Spleen (tissue), 13 donors: ENCODE measurements at places on chromosomes 4 and X. TPM values are rescaled to one million over a fixed set of nuclear protein-coding genes. Genes with fewer than 3 reads are reported as not detected.

GRCh38 chr4:121977251-121978171, 25.7 kb upstream of the TRPC3 start:
- H3K4me3 ChIP-seq = no peak overlapping the region
- no peaks in the 10 kb centered on the region for H3K36me3 ChIP-seq
- H3K27ac ChIP-seq = peak overlapping the region; percentile 14
- H3K27me3 ChIP-seq = no peaks in the 10 kb centered on the region
- no peaks in the 10 kb centered on the region for H3K4me1 ChIP-seq
- no peak for DNase-seq

DNA sequence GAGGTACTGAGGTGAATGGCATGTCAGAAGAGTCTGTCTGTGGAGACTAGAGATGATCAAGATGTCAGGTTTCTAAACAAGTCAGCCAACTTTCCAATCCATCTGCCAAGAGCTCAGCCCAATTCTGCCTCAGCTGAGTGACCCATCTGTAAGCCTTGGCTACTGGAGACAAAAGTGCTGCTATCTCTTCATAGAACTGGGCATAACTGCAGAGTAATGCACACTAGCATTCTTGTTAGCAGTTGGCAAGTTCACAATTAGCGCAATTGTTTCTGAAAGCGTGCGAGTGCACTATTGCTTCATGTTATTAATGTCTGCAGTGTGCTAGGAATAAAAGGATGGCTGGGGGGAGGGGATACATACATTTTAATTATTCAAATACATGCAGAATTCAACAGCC, 32.9 kb upstream of the SH3D19 start:
- no peaks in the 10 kb centered on the region for H3K27me3 ChIP-seq
- H3K4me1 ChIP-seq = no peaks in the 10 kb centered on the region
- H3K4me3 ChIP-seq = no peak overlapping the region
- H3K36me3 ChIP-seq = no peaks in the 10 kb centered on the region
- no peak for DNase-seq

GRCh38 chr4:3294401-3295241, 1.8 kb downstream of the RGS12 start:
- peaks cover 9% of the 10 kb centered on the region for H3K27me3 ChIP-seq
- peak; percentile 73 for DNase-seq
- H3K4me3 ChIP-seq = no peak overlapping the region
- peaks cover 47% of the 10 kb centered on the region for H3K4me1 ChIP-seq
- no peak overlapping the region for H3K27ac ChIP-seq

GRCh38 chrX:75303795-75304194, 29.9 kb downstream of the UPRT start:
- no peak for DNase-seq
- no peaks in the 10 kb centered on the region for H3K4me1 ChIP-seq
- peaks cover 12% of the 10 kb centered on the region for H3K36me3 ChIP-seq

Gene SOX3
- total RNA-seq = not detected

DNA sequence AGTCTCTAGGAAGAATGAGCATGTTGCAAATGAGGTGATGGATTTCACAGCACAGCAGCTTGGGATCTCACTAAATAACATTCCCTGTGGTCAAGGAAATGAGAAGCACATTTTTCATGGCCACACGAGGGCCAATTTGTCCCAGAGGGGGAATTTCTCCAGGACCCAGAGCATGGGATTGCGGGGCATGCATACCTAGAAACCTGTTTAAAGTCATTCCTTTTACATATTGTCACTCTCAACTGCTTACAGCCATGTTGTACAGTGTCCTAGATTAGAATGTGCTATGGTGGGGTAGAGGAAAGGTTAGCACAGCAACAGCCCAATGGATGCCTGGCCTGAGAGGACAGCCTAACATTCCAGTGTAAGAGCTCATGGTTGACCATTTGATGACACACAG, 37.4 kb upstream of the NLGN4X start:
- no peak for DNase-seq
- no peaks in the 10 kb centered on the region for H3K36me3 ChIP-seq
- H3K27ac ChIP-seq = no peak overlapping the region
- H3K27me3 ChIP-seq = no peaks in the 10 kb centered on the region
- H3K4me3 ChIP-seq = no peak overlapping the region
- no peaks in the 10 kb centered on the region for H3K4me1 ChIP-seq

GRCh38 chrX:17082831-17083230, 136.4 kb downstream of the REPS2 start:
- no peaks in the 10 kb centered on the region for H3K36me3 ChIP-seq
- H3K27ac ChIP-seq = no peak overlapping the region
- no peak overlapping the region for H3K4me3 ChIP-seq
- no peaks in the 10 kb centered on the region for H3K4me1 ChIP-seq
- DNase-seq = no peak

DNA sequence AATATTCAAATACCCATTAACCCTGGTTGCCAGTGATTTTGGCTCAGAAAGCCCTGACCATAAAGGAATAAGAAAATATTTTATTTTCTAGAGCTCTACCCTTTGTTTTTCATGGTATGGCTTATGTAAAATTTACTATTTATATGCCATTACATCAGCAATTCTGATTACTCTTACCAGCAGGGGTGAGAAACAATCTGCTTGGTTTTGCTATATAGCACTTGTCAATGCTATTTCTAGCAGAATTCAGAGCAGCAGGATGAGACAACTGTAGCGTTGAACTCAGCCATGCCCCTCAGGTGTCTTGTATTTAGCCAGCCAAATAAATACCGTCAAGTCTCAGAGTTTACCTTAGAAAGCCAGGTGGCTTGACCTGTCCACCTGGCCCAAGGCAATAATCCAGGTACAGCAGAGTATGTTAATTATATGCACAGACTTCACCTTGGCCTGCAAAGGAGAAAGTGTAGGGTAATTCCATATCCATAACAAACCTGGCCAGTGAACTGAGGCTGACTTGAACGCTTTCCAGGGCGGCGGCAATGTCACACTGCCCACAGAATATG, 1303.5 kb downstream of the RAPGEF2 start:
- no peak overlapping the region for H3K27ac ChIP-seq
- no peaks in the 10 kb centered on the region for H3K27me3 ChIP-seq
- no peaks in the 10 kb centered on the region for H3K4me1 ChIP-seq
- H3K4me3 ChIP-seq = no peak overlapping the region
- no peak for DNase-seq

Gene ART3
- total RNA-seq = 3.6 TPM

DNA sequence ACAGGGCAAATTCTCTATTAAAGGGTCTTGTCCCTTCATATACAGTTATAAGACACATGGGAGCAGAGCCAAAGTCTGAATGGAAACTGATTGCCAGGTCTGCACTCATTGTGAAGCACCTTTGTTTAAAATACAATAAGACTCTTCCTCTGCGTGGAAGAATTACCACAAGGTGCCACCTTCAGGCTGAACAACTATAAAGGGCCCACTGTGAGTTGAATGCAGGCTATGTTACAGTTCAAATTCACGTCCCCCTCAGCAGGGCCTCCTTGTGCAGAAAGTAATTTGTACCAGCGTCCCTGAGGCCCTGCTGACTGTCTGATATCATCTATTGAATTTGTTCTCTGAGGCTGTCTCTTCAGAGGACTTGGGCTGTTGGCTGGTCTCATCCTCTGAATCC, 225.8 kb upstream of the TEX13C start:
- H3K27me3 ChIP-seq = no peaks in the 10 kb centered on the region
- no peaks in the 10 kb centered on the region for H3K4me1 ChIP-seq
- H3K36me3 ChIP-seq = no peaks in the 10 kb centered on the region
- no peak overlapping the region for H3K4me3 ChIP-seq

Gene F11
- total RNA-seq = 2.2 TPM

- peak within 1 kb of the TSS; percentile 40 for H3K4me3 ChIP-seq
- H3K36me3 ChIP-seq = no peaks in the 10 kb centered on the region
- peak within 1 kb of the TSS; percentile 51 for H3K27ac ChIP-seq
- no peaks in the 10 kb centered on the region for H3K27me3 ChIP-seq
Observed at GRCh38 chrX:21374163-21374993, at the start of gene CNKSR2. TSS of gene CNKSR2 (plus strand) at chrX:21374418. CDS start at chrX:21374898, 480 bp downstream.
